NCI-H345 (cell line): ENCODE measurements at places on chromosomes 6 and 20.

GRCh38 chr6:158717341-158718330 lies 67.8 kb downstream of the SYTL3 start:
- DNase-seq: no peak

- DNase-seq: no peak
Measured at GRCh38 chr20:19415786-19416185, 203.3 kb downstream of the SLC24A3 start.

DNA sequence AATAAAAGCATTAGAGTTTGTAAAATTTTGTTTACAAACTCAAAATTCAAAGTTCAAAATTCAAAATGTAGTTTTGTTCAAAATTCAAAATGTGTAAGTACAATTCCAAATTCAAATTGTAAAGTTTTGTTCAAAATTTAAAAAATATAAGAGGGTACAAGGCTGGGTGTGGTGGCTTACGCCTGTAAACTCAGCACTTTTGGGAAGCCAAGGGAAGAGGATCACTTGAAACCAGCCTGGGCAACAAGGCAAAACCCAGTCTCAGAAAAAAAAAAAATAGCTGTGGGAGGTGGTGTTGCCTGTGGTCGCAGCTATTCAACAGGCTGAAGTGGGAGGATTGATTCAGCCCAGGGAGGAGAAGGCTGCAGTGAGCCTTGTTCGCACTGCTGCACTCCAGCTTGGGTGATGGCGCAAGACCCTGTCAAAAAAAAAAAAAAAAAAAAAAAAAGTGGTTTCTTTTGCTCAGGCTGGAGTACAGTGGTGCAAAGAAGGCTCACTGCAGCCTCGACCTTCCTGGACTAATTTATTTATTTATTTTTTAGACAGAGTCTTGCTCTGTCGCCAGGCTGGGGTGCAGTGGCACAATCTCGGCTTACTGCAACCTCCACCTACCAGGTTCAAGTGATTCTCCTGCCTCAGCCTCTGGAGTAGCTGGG lies 5.4 kb upstream of the ZBTB12 start:
- no peak for DNase-seq

- DNase-seq: no peak
Measured at GRCh38 chr20:62952373-62952967, at the start of gene SLC17A9. TSS of gene SLC17A9 (plus strand) at chr20:62952709. CDS start at chr20:62952831, 122 bp downstream.

GRCh38 chr6:124066946-124067552 lies 263.4 kb downstream of the NKAIN2 start:
- DNase-seq: peak; percentile 20

- DNase-seq: no peak
Measured at GRCh38 chr6:146090474-146090873, 61.6 kb downstream of the GRM1 start.

DNA sequence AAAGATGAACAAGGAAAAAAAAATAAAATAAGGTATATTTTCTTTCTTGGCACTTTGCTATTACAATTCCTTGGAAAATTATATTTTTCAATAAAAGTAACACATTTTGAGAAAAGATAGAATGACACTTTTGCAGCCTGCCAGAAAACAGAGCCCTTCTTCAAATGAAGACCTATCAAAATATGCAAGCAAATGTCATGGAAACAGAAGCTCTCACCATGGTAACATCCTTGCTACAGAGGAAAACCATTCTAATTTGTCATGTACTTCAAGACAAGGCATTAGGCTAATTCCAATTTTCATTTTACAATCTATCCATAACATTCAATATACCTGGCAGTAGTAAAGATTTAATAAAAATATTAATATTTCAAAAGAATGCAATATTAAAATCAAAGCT lies 177.9 kb downstream of the RNGTT start:
- no peak for DNase-seq

GRCh38 chr20:60868316-60868891 lies 383.7 kb upstream of the CDH4 start:
- no peak for DNase-seq

- no peak for DNase-seq
Measured at GRCh38 chr6:30689985-30690384, 799 bp downstream of the NRM start.

GRCh38 chr6:79111549-79111948 lies 33.5 kb upstream of the PHIP start:
- no peak for DNase-seq

- no peak for DNase-seq
Measured at GRCh38 chr6:6512711-6513110, 75.8 kb upstream of the LY86 start.

DNA sequence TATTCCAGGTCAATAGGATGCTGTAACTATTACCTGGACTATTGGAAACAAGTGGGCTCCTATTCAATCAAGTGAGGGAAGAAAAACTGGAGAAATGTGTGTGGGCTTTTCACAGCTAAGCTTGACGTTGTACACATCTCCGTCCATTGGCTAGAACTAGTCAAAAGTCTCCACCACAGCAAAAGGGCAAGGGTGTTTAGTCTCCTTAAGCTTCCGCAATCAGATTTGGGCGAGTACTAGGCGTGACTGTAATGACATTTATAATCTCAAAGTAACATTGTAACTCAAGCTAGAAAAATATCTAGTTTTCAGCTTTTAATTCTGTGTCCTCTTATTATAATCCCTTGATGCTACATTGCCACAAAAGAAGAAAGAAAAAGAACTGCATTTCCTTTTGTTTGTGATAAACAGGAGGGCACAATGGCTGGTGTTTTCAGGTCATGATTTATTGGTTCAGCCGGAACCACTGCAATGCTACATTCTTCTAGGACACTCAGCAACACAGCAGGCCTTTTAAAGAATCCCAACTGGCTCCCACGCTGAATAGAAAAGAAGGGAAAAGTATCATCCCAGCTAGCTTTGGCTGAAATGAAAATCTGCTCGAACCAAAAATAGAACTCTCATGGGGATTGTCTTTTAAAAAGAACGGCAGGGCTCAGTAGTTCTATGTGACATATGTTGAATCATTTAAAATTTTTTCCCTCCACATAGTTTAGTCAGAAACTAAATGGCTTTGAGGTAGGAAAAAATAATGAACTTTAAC lies 387.7 kb downstream of the BTBD3 start:
- DNase-seq: peak; percentile 33
